ENCODE measurements at places on chromosomes 7 and 10.

- no peak for DNase-seq
Measured at GRCh38 chr7:131341690-131342089, 14.0 kb downstream of the MKLN1 start.

- no peak for DNase-seq
Measured at GRCh38 chr7:140654661-140655060, 14.0 kb upstream of the DENND2A start.

GRCh38 chr7:7136466-7137381, 45.6 kb upstream of the C1GALT1 start:
- no peak for DNase-seq

DNA sequence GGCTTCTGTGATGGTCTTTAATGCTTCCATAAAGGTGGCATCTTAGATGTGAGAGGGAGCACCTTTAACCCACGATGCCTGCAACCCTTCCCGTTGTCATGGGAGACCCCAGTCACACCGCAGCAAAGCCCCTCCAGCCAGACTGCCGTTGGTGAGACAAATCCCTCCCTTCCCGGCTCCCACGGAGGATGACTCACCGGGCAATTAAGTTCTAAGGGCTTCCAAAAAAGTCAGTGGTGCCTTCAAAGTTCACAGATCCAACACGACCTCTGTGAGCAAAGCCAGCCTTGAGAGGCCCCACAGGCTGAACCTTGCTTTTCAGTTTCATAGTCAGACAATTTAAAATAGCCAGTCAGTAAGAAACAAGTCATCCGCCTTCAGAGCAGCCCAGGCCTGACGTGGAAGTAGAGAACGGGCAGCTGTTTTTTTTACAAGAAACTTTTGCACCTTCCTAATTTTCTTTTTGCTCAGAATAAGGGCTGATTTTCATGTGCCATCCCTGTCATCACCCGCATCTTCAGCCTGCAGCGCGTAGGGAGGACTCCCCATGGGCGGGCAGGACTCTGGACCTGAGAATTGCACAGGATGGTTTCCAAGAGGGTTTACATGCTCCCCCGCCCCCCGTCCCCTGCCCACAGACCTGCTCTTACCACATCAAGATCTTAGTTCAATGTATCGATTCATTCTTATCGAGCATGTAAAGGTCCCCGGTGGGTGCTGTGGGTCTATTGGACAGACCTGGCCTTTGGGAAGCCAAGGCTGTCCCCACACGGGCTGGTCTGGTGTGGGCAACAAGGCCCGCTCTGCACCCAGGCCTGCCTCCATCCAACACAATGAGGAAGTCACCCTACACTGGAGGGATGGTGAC, 333.9 kb downstream of the DNAJB6 start:
- no peak for DNase-seq

GRCh38 chr7:49398236-49398635, 375.2 kb upstream of the VWC2 start:
- no peak for DNase-seq

DNA sequence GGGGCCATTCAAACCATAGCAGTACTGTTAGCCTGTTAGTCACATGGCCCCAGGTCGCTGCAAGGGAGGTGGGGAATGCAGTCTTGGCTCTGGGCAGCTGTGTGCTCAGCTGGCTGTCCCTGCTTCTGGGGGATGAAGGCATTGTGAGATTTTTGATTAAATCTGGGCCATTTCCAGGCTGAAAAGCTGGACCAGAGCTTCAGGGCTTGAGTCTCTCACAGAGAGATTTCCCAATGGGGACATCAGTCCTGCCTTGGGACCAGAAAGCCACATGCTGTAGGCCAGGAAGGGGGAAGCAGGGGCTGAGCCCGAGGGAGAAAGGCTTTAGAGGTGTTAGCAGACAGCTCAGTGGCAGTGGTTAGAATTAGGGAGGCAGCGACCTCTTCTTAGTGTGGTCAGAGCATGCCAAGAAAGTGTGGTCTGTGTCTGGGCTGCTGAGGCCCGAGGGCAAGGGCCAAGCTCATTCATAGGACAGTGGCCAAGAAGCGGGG, 33.6 kb downstream of the PALD1 start:
- DNase-seq, result no peak

DNA sequence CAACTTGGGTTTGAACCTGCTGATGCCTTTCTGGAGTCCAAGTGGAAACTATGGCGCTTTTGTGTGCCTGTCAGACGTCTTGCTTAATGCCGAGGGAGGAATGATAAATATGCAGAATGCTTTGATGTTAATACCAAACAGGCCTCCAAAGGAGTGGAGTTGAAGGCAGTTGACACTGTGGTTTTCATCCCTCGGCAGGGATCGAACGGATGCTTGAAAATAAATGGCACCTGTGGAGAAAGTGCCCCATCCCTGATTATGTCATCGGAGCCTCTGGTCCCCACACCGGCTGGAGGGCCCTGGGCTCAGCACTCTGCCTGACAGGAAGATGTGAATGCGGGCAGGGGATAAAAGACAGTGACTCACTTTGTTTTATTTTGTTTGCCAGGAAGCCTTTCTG, 148.7 kb upstream of the GPR26 start:
- no peak for DNase-seq

DNA sequence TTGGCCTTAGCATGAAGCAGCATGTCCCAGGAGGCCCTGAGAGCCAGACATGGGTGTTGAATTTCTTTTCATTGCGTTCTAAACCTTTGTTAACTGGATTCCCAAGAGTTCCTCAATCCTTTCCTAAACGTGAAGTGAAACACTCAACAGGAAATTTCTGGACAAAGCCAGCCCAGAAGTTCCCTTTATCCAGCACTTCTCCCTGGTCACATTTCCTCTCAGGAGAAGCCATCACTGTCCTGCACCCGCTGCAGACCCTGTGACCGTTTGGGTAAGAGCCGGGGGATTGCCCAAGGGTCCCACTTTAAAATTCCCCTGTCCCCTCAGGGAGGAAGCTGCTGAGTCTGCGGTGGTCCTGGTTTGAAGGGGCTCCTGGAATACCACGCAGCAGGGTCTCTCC, 88.0 kb upstream of the ZPBP start:
- no peak for DNase-seq

DNA sequence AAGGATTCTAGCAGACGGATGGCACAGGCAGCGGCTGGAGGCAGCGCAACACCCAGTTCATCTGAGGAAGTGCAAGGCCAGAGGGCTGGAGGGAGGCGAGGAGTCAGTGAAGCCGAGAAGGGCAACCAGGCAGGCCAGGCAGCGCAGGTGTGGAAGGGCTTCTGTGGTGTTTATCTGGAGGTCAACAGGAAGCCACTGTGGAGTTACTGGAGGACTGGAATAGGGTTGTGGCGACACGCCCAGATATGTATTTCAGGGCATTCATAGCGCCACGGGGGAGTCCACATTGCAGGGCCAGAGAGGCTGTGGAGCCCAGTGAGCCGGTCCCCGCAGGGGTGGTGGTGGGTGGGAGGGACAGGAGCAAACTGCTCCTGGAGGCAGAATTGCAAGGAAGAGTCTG, 150.6 kb downstream of the CDH23 start:
- DNase-seq, result no peak

DNA sequence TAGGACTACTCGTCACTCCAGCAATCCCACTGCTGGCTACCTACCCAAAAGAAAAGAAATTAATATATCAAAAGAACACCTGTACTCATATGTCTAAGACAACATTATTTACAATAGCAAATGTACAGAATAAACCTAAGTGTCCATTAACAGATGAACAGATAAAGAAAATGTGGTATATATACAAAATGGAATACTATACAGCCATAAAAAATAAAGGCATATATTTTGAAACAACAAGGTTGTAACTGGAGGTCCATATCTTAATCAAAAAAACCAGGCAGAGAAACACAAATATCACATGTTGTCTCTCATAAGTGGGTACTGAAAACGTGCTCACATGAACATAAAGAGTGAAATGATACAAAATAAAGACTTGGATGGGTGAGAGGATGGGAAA, 1073.3 kb upstream of the PHF14 start:
- DNase-seq, result no peak

- DNase-seq, result no peak
Measured at GRCh38 chr7:99619571-99620130, 2.9 kb downstream of the ZSCAN25 start.

DNA sequence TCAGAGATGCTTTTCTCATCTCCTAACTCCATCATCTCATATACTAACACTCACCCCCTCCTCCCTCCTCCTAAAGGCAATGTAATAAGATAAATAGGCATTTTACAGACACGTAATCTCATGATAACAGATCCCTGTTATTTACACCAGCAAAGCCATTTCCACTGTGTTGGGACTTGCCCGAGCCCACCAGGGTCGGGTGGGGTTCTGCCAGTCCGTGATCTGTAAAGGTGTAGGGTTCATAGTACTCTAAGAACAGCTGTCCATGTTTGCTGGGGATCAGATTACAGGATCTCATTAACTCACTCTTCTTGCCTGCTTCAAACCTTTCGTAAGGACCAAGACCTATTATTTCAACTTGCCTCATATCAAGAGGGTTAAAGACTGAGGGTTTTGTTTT, 172.4 kb downstream of the FZD1 start:
- no peak for DNase-seq

DNA sequence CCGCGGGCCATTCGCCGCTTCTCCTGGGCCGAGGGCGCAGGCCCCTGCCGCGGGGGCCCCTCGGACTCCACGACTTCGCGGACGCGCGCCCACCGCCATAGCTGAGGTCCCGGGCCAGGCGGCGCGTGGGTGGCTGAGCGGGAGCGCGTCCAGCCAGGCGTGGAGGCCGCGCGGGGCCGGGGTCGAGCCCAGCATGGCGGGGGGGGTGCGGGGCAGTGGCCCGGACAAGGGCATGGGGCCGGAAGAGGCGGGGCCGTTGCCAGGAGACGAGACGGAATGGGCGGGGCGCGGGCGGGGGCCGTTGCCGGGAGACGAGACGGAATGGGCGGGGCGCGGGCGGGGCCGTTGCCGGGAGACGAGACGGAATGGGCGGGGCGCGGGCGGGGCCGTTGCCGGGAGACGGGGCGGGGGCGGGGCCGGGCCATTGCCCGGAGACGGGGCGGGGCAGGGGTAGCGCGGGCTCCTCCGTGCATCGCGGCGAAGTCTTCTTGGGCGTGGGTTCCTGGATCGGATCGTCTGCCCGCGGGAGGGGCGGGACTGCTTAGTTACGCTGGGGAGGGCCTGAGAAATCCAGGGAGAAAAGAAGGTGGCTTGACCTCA, 14.8 kb downstream of the ADAM8 start:
- peak; percentile 80 for DNase-seq

DNA sequence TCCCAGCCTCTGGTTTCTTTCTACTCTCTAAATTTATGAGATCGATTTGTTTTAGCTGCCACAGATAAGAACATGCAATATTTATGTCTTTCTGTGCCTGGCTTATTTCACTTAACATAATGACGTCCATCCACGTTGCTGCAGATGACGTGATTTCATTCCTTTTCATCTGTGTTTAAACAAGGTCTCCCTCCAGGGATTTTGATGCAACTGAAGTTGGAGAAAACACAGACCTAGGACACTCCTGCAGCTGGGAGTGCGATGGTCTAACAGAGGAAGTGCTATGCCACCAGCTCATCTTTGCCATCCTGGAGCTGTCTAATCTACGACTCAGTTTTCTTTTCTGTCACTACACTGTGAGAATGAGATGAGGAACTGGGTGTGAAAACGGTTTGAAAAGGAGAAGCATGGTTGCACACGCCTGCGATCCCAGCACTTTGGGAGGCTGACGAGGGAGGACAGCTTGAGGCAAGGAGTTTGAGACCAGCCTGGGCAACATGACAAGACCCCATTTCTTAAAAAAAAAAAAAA, 1.5 kb upstream of the KCTD7 start:
- DNase-seq, result no peak

DNA sequence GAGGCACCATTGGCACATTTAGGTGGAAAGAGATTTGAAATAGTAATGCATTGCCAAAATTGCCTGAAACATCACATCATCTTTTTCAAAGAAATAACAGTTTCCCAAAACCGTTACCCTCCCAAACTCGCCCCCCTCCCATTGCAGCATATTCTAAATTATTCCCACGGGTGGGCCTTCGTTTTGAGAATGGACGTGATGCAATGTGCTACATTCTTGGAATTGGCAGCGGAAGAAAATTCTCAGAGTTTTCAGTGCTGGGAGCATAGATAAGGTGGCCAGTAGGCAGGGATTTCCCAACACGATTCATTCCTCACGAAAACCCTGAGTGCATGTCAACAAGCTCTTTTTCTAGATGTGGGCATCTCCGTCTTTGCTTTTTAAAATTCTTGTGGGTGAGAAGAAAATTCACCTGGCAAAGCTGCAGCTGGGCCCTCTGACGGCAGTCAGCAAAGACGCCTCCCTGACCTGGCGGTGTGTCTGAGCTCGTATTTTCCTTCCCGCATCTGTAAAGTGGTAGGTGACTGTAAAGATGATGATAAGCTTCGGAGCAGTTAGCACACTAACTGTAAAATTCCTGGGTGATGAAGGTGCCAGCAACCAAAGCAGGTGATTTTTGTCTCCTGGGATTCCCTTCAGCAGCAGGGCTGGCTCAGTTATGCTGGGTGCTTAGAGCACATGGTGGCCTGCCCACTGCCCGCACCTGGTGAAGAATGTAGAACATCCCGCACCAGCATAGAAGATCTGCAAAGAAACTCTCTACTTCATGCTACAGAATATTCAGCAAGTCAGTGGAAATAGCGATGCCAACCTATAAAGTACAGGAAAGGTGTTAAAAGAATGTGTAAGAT, 141.9 kb upstream of the KLF6 start:
- no peak for DNase-seq

GRCh38 chr7:128792471-128793180, 858 bp downstream of the CCDC136 start:
- no peak for DNase-seq

DNA sequence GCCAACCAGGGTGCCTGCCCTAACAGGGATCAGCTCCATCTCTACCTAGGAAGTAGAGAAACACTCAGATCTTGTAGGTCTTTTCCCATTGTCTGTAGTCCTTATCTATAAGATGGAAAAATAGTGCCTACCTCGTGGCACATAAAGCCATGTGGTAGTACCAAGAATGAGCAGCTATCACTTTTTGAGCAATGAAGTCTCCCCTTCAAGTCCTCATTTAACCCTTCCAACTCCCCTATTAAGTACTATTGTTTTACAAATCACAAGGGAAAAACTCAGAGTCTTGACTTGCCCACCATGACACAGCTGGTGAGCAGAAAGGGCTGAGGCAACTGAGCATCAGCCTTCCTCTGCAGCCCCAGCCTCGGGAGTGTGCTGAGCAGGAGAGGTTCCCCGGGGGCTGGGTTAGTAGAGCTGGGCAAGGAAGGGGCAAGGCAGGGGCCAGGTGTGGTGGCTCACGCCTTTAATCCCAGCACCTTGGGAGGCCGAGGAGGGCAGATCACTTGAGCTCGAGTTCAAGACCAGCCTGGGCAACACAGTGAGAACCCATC, 3.3 kb downstream of the FRAT2 start:
- DNase-seq, result no peak
